ENCODE measurements at places on chromosomes 2 and 18.

GRCh38 chr2:58339548-58340243 lies 98.6 kb upstream of the FANCL start:
- no peak for DNase-seq

DNA sequence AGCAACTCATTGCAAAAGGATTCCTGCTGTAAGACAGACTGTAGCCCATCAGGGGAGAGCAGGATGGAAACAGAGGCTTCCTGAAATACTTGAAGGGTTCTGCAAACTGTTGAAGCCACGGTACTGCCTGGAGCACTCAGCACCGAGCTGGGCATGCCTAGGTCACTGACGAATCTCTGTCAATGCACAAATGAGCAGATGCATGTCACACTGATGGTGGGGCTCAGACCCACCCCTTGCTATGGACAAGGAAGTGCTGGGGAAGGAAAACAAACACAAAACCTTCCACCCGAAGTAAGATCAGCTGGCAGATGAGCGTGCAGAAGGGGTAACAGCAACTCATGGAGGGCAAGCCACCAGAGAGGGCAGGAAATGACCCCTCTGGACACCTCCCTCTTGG lies 136.7 kb downstream of the BCL2 start:
- DNase-seq: no peak

- DNase-seq: no peak
Measured at GRCh38 chr2:113093613-113093977, 25.8 kb downstream of the IL1F10 start.

DNA sequence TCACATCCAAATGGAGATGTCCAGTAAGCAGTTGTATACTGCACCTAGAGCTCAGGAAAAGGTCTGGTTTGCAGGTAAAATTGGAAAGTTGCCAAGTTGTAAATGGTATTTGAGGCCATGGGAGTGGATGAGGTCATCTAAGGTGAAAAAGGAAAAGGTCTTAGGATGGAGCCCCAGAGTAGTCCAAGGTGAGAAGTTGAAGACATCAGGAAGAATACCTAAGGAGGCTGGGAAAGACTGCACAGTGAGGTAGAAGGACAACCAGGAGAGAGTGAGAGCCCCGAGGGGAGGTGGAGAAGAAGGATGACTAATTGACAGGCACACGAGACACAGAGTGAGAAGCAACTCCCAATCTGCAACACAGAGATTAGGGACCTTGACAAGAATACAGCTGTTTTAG lies 10.7 kb downstream of the DPP4 start:
- no peak for DNase-seq

- DNase-seq: no peak
Measured at GRCh38 chr2:141280037-141280436, 850.8 kb downstream of the LRP1B start.

- DNase-seq: no peak
Measured at GRCh38 chr2:10462178-10463083, 14.3 kb upstream of the ODC1 start.

DNA sequence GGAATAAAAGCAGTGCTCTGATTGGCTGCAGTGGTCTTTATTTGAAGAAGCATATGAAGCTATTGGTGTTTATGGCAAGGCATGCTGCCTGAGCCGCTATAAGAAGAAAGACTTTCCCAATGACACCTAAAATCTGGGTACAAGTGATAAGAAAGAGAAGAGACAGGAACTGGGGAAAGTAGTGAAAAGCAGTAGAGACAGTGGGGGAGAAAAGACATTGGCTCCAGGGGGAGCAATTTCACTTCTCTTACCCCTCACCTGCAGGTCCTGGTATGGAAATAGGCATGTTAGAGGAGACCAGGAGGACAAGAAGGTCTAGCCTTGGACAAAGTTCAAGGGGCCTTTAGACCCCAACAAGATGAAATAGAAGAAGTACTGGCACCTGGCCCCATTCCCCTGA lies 47.1 kb downstream of the PLCL1 start:
- no peak for DNase-seq

DNA sequence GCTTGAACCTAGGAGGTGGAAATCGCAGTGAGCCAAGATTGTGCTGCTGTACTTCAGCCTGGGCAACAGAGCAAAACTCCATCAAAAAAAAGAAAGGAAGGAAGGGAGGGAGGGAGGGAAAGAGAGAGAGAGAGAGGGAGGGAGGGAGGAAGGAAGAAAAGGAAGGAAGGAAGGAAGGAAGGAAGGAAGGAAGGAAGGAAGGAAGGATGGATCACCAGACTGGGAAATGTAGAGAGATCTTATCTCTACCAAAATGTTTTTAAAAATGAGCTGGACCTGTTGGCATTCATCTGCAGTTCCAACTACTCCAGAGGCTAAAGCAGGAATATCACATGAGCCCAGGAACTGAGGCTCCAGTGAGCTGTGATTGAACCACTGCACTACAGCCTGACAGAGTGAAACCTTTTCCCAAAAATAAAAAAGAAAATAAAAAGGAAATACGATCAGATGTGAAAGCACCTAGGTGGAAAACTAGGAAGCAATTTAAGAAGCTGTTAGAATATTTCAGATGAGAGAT lies 239.4 kb downstream of the CDH7 start:
- no peak for DNase-seq

DNA sequence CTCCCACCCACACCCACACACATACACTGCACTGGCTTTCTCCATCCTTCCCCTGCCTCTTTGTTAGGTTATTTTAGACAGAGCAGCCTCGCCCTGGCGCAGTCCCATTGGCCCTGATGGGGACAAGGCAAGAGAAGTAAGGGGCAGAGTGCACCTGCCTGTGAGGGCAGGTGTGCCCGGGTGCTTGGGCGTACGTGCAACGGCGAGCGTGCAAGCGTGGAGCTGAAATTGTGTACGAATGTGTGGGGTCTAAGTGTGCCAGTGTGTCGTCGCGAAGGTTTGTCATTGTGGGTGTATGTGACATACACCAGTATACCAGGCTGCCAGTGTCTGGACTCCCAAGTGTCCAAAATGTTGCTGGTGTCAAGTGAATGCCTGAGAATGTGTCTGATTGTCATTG lies 544 bp downstream of the LRATD1 start:
- DNase-seq: peak; percentile 57
